ENCODE measurements at places on chromosomes 6 and 20.
A peak's percentile ranks its signal among the peaks of the same experiment; 100 is the strongest.

DNA sequence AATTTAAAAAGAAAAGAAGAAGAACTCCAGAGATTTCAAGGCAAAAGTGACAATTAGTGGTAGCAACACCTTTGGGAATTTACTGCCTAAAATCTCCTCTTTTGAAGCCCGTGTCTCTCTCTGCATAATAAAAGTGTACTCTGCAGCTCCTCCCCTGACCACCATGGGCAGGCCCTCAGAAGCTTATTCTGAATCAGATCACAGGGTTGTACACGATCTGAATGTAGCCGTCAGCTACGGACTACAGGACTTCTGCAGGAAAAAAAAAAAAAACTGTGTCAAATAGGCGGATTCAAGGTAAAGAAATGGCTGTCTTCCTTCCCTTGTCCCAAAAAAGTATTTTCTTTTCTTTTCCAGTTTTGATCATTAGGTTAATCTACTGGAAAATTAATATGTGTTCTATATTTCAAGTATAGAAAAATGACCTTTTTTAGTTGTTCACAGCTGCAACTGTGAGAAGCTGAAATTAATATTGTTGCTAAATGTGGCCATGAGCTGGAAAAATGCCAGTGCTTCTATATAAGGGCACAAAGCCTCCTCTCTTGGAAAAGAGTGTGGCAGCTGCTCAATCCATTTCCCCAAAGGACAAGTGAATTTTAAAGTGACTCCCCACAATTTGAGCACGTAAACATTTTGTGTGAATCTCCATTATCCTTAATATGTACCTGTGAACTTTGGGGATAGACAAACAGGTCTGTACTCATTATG is 397.4 kb downstream of the C6orf118 start:
- no peak for DNase-seq

GRCh38 chr6:131124336-131125071 is 10.8 kb upstream of the AKAP7 start:
- DNase-seq, result no peak

- peak; percentile 15 for DNase-seq
Observed at GRCh38 chr20:21396599-21397340, 556 bp downstream of the NKX2-4 start.

DNA sequence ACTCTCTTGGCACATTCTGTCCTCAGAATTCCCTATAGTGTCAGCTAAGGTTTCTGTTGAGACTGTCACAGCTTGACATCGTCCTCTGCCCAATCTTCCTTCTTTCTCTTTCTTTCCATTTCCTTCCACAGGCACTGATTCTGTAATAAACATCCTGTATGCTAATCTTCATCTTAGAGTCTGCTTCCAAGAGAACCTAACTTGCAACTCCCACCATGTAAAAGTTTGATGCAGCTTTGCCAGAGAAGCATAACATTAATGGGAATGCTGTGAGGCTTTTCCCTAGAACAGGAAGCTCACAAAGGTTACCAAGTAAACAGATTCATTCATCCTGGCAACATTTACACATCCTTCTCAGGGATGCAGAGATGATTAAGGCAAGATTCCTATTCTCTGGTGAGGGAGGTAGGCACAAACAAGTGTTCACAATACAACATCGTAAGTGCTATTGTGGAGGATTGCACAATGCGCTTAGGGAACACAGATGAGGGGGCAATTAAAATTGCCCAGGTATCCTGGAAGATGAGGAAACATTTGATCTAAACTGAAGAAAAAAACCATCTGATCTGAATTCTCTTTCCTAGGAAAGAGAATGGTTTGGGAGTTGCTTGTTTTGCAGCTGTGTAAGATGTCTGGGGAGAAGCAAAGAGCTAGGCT is 74.7 kb downstream of the GRM1 start:
- DNase-seq, result no peak

DNA sequence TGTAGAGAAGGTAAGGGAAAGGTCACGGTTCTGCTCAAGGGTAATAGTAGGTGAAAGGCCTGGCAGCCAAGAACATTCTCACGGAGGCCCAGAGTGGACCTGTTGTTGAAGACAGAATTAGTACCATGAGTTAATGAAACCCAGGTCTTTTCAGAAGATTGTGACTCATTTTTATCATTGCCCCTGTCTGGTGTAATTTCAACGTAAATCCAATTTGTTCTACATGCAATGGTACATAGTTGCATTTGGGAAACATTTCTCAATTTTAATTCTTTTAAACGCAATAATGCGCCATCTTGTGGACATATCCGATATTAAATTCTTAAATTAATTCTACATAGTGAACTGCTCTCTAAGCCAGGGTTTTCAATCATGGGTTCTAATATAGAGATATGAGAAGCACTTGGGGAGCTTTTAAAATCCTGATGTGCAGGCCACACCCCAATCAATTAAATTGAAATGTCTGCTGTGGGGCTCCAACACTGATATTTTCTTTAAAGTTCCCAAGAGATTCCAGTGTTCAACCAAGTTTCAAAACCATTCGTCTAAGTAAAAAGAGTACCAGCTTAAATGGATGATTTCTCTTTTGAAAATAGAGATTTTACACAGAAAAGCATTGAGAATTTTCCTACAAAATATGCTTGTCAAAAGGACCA is 257.4 kb downstream of the PLCB1 start:
- DNase-seq, result peak; percentile 9

DNA sequence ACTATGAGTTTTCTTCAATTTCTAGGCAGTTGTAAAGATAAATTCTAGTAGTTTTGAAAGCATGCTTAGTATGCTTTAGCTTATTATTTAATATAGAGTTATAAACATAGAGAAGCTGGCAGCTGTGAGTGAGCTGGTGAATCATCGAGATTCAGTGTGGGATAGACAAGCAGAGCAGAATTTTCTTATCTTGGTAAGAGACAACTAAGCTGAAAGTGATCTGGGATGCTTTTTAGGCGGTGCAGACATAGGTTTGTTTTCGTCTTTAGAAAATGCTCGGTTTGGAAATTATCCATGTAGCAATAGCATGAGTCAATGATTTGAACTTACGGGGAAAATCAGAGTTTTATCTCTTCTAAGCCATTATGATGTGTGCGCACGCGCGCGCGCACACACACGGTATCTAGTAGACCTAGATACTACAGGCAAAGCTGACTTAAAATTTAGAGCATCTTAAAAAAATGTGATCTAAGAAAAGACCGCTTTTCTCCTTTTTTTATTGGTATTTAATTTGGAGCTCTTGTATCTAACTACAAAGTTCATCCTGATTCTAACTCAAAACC is 128.3 kb upstream of the MAP3K7 start:
- no peak for DNase-seq

GRCh38 chr6:115643762-115644161 is 416.9 kb downstream of the FRK start:
- DNase-seq, result no peak

GRCh38 chr20:35620818-35621559 is 5.4 kb downstream of the SPAG4 start:
- DNase-seq, result no peak

- no peak for DNase-seq
Observed at GRCh38 chr20:33659341-33660034, 2.6 kb upstream of the C20orf144 start.

DNA sequence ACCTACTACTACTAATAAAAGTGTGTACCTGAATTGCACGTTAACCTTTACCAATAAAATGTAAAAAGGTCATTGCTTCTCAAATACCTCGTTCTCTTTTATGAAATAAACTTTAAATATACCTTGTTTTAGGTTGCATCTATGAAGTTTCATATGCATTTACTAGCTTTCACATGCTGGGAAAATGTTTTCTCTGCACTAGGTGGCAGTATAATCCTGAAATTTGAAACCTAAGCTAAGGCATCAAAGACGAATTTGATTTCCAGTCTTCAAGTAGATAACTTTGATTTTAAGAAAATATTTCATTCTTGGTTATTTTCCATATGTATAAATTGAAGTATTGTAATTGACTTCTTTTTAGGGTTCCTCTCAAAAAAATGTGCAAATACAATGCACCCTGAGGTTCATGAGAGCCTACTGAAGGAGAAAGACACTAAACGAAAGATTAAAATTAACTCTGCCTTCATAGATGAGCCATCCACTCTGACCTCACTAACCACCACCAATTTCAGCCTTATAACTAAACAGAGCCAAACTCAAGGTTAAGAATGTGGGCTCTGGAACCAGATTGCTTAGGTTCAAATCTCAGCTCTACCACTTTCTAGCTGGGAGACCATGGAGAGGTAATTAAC is 7.3 kb upstream of the COL9A1 start:
- DNase-seq, result peak; percentile 5

GRCh38 chr20:33812908-33813462 is 1.8 kb downstream of the CHMP4B start:
- DNase-seq, result no peak

GRCh38 chr6:33651403-33651802 is 30.3 kb downstream of the ITPR3 start:
- DNase-seq, result no peak

DNA sequence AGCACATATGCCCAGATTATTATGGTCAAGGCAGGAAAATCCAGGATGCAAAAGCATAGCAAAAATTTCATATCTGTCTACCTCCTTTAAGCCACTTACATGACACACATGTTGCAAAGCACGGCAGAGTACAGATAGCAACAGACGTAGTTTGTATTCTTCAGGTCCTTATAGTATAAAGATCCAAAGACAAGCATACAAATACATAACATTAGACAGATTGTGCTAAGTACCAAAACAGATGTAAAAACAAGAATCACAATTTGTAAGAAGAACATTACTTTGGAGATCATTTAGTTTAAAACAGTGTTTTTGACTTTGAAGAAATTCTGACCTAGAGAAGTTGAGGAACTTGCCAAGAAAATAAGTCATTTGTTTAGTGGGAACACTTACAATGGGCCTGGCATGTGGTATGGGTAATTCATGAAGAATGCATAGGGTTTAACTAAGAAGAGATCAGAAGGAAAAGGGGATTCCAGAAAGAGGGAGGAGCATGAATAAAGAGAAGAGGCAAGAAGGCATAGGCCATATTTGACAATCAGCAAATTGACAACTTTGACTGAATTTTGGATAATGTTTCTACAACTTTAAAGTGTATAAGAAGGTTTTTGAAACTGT is 30.6 kb upstream of the LMBRD1 start:
- DNase-seq, result no peak

GRCh38 chr20:2693286-2694007 is 867 bp downstream of the EBF4 start:
- DNase-seq, result peak; percentile 54

- no peak for DNase-seq
Observed at GRCh38 chr20:53011640-53012039, 39.5 kb downstream of the TSHZ2 start.

- no peak for DNase-seq
Observed at GRCh38 chr6:157267654-157268053, 55.7 kb downstream of the TMEM242 start.

- no peak for DNase-seq
Observed at GRCh38 chr6:81304466-81304865, 448.0 kb downstream of the TENT5A start.

- no peak for DNase-seq
Observed at GRCh38 chr6:82567621-82568020, 204.0 kb downstream of the TPBG start.

- DNase-seq, result no peak
Observed at GRCh38 chr20:36925234-36925633, 26.3 kb downstream of the SAMHD1 start.

DNA sequence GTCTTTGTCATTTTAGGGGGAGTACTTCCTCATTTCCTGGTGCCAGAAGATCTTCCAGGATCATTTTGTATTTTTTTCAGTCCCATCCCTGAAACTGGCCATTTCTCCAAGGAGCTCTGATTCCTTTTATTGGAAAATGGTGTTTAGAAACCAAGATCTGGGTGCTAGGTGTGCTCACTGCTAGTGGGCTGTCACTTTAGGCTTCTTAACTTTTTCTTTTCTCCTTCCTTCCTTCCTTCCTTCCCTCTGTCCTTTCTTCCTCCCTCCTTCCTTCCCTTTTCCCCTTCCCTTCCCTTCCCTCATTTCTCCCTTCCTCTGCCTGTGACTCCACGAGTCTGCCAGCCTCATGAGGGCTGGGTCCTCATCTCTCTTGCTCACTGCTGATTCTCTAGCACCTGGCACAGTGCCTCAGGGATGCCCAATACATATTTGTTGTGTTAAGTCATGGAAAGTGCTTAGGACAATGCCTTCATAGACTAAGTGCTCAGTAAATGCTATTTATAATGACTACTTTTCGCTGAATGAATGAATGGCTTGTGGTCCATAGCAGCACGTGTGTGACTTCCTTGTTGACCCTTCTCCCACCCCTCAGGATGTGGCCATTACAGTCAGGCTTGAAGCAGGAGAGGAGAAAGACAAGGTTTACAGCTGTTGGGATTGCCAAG is 36.9 kb downstream of the APCDD1L start:
- no peak for DNase-seq

DNA sequence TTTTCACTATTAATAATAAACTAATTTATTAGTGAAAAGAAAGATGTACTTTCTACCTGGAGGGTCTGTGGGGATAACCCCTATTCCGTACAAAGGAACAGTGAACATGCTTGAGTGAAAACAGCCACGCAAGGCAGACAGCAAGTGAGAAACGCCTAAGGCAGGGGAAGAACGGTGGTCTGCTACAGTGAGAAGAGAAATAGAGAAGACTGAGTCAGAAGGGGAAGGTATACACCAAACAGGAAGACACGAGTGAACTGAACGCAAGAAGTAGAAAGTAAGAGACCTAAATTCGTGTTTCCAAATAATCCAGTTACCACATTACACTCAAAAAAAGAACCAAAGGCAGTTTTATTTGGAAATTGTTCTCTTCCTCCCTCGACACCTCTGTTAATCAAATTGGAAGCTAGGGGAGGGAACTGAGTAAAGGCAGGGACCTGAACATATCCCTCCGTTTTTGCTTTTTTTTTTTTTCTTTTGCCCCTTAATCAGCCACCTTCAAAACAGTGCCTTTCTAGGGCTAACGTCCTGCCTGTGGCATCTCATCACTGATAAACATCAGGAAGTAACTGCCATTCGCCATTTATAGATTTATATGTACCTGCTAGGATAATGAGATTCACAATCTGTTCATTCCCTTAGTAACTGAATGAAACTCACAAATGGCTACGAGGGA is 48.9 kb downstream of the ATXN1 start:
- no peak for DNase-seq

DNA sequence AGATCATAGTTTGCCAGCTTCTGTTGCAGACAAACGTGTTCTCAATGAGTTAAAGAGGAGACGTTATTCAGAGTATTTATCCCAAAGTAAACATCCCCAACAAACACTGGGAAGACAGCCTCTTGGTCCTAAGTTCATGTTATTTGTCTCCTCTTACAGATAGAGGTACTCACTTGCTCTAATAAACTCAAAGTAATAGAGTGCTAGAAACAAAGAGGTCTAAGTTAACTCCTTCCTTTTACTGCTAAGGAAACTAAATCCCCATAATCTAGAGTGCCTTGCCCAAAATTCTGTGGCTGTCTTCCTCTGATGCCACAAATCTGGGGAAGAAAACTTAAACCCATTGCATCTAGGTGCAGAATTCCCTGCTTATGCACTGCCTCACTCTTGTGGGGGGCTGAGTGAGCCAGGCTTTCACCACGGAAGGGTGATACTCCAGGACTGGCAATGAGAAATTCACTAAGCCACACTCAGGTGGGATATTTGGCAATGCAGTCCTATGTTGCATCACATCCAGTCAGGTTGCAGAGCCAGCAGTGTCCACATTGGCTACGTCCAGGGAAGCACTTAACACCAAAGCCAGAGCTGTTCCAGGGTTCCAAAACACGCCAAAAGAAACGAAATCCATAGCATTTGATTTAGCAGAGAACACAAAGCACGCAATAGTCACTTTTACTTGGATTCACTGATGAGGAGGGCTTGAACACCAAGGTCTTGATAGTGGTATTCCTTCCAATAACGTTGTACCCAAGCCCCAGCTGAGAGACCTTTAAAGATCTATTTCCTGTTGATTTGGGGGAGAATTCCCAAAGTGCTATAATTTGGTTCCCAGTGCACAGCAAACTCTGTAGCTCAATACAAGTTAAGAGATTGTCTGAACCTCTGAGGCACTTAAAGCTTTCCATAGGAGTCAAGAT is 81.0 kb upstream of the FOXQ1 start:
- no peak for DNase-seq

Data from germinal center (tissue), 1 donor.